ENCODE measurements at places on chromosomes 13 and 19.

DNA sequence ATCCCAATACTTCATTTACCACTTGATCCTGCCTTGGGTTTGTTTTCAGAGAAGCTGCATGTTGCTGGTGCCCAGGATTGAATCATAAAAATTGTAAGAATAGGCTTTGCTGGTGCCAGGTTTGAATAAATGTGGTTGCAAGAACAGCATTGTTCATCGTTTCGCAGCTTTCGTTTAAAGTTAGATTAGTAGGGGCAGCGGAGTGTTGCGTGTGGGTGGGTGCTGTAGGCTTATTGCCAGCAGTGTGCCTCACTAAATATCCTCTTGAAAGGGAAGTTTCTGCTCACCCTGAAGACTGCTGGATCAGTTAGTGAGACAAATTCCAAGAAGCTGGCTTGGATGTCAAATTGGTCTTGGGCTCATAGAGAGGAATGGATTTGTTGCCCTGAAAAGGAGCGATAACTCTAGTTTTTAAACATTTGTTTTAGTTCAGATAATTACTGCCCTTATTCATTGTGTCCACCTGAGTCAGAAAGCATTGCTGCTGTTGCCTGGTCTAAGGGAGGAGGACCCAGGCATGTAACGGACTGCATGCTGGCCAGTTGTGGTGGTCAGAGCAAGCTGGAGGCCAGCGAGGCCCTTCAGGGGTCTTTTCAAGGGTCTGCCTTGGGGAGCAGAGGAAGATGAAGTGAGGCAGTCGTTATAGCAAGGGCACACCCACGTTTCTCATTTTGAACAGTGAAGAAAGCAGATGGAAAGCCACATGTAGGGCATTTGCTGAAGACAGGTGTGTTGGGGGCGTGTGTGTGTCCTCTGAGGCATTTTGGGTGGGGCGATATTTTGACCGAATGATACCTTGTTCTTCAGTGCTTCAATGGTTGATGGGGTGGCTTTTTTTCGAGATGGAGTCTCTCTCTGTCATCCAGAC lies 8.5 kb downstream of the ILF3 start:
- no peak for DNase-seq

- DNase-seq, result peak; percentile 77
These were observed at the start of gene MYDGF for GRCh38 chr19:4669723-4670480. TSS of gene MYDGF (minus strand) at chr19:4670342. CDS start at chr19:4670334, 8 bp downstream.

DNA sequence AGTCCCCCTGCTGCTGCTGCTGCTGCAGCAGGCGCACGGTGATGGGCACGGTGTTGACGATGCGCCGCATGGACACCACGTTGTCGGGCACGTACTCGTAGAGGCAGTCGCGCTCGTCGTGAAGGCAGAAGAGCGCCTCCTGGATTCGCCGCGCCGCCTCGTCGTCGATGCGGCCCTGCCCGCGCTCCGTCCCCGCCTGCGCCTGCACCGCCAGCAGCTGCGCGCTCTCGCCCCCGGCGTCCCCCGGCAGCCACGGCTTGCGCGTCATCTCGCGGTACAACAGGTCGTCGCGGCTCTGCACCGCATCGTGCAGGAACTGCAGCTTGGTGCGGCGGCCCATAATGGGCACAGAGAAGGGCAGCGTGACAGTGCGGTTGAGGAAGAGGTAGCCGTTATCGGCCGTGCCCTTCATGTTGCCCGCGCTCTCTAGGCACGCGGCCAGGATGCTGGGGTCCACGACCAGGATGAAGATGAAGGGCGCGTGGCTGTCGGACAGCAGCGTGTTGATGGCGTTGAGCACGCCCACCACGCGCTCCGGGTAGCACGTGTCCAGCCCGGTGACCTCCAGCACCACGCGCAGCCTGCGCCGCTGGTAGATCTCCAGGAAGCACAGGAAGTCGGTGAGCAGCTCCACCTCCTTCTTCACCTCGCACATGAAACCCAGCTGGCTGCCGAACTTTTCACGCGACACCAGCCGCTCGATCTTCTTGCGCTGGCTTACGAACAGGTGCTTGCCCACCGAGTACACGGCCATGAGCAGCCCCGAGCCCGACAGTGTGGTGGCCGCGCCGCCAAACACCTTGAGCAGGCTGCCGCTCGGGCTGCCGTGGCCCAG lies 8.1 kb downstream of the NKPD1 start:
- no peak for DNase-seq

DNA sequence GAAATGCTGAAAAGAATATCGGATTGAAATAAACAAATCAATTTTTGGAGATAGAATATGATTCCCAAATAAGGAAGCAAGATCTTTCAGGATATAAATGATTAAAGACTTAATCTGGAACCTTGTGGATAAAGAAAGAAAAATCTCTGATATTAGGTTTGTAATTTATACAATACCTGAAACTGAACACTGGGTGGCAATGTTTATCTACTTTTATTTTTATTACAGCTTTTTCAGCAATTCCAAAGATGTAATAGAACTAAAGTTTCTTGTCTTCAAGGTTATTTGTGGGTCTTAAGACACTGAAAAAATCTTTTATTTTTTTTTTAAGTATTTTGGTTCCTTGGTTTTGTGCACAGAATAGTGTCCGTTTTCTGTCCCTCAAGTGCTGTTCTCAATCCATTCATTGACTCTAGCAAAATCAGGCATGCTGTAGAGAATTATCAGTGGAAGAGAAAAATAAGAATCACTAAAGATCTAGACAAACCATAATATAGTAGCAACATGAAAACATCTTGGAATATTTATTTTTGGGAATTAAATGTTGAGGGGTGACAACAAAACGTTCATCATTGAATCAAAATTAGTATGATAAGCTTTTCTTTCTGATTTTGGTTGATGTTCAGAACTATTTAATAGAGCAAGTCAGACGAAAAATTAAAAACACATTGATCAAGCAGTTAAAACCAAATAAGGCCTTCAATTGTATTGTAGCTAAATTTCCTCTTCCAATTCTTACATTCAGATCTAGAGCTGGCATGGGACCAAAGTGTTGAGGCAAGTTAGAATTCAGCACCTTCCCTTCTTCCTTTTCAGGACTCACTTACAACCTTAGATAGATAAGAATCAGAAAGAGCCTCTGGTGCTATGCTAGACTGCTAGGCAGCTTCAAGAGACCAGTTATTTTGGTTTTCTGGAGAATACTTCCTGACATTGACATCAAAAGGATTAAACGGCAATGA lies 704.4 kb upstream of the PCDH20 start:
- peak; percentile 72 for DNase-seq

DNA sequence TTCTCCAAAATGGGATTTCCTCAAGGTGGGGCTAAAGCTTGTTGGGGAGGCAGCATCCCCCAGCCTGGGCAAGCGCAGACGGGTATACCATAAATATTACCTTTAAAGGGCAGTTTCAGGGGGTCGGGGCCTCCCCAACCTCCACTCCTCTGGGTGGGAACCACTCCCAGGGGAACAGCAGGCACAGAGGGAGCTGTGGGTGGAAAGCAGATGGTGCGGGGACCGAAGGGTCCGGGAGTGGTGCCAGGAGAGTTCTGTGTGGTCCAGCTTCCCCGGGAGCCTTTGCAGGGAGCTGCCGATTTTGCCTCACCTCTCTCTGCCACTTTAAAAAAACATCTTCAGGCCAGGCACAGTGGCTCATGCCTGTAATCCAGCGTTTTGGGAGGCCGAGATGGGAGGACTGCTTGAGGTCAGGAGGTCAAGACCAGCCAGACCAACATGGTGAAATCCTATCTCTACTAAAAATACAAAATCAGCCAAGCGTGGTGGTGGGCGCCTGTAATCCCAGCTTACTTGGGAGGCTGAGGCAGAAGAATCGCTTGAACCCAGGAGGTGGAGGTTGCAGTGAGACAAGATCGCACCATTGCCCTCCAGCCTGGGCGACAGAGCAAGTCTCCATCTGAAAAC lies 5.5 kb downstream of the MAST3 start:
- DNase-seq, result peak; percentile 21

GRCh38 chr13:25203127-25203740 lies 31.1 kb upstream of the AMER2 start:
- no peak for DNase-seq

DNA sequence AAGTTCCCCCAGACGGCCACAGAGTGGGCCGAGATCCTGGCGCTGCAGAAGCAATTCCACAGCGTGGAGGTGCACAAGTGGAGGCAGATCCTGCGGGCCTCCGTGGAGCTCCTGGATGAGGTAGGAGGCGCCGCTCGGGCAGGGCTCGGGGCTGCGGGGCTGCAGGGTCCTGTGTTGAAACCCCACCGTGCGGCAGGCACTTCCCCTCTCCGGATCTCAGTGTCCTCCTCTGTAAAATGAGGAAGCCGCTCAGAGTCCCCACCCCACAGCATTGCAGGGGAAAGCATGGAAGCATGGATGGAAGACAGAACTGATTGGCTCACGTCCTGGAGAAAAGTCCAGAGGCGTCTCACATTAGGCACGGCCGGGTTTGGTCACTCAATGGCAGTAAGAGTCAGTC lies 6.8 kb upstream of the SCN1B start:
- no peak for DNase-seq

GRCh38 chr13:44912278-44913016 lies 76.8 kb downstream of the NUFIP1 start:
- DNase-seq, result no peak

DNA sequence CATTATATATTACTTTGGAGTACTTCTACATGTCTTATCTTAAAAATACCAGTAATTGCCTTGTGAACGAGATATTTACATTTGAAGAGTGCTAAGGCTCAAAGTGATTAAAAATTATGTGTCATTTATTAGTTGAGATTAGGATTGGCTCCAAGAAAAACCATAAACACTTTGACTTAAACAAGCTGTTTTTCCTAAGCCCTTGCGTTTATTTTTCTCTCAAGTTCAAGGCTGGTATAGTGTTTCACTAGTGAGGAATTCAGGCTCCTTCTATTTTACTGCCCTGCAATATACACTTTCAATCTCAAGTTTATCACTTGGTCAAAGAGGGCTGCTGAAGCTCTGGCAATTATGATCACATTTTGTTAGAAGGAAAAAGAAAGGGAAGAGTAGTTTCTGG lies 49.9 kb downstream of the UFM1 start:
- DNase-seq, result no peak

DNA sequence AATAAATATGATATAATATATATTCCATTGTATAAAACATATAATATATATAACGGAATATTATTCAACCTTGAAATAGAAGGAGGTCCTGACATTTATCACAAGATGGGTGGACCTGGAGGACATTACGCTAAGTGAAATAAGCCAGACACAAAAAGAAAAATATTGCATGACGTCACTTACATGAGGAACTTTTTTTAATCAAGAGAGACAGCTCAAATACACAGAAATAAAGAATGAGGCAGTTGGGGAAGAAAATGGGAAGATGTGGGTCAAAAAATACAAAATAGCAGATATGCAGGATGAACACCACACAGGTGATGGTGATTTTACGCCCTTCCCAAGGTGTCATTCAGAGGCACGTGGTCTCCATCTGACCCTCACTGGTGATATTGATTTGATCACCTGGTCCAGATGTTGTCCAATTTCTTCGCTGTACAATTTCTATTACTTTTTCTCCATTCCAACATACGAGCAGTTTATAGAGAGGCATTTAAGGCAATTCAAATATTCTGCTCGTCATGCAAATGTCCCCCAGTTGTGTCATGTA lies 513 bp upstream of the ZNF317 start:
- DNase-seq, result no peak

GRCh38 chr13:76976490-76976889 lies 15.4 kb upstream of the CLN5 start:
- no peak for DNase-seq

DNA sequence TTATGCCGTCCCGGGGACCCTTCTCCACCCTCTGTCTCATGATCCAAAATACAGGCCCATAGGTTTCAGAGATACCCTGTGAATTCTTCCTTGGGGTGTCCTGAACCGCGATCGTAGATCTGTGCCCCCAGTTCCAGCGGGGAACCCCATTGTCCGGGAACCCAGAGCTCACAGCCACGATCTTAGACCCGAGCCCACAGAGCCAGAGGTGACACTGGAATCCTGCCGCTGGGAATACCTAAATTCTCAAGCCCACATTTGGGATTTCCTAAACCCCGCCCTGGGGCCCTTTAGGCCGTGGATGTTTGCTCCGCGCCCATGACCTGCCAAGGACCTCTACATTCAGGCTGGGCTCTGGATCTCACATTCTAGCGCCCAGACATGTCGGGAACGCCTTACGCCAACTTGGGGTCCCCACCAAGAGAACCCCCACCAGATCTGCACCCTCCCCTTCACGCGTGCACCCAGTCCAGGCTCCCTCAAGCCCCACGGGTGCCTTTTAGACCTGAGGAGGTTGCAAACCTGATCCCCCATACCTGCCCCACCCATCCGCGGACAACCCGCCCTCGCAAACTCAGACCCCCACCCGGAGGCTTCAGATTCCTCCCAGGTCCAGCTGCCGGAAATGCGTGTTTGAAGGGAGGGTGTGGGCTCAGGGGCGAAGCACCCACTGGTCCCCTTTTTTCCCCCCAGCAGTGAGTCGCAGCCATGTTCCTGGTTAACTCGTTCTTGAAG lies 605 bp downstream of the CAPNS1 start:
- peak; percentile 70 for DNase-seq

- DNase-seq, result no peak
These were observed 16.1 kb downstream of the SYDE1 start for GRCh38 chr19:15123031-15123890.

DNA sequence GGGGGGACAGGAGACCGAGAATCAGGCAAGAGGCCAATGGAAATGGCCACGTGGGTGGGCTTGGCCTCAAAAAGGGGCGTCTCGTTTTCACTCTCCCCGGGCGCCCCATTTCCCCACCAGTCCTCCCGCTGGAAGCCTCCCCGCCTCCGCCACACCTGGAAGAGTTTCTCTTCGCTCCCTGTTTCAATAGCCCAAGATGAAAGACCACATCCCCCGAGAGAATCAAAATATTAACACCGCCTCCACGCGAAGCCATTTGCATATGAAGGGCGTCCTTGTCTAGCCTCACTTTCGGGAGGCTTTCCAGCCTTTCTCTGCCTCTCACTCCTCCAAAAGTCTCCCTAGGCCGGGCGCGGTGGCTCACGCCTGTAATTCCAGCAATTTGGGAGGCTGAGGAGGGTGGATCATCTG lies 691 bp upstream of the OLFM2 start:
- DNase-seq, result no peak

DNA sequence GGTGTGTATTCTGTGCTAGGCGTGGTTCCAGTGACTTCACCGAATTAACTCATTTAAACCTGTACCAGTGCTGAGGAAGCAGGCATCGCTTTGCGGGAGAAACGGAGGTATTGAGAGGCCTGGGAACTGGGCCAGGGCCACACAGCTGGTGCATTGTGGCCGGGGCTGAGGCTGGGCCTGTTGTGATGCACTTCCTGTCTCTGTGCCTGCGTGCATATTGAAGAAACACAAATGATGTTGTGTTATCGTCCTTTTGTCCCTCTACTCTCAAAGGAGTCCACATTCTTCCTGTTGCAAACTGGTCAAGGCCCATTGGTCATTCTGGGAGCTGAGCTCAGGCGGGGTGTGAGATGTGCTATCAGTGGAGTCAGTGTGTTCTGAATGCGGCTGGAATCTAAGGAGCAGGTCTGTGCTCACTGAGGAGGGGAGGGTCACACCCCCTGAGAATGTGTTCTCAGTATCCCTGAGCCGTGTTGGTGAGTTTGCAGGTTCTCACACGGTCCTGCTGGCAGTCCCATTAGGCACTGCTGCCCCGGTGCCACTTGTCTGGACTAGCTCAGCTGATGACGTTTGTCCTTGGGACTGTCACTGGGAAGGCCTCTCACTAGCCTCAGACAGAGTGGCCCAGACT lies 62.1 kb downstream of the ARHGEF7 start:
- peak; percentile 70 for DNase-seq

GRCh38 chr19:48807590-48808308 lies 3.1 kb downstream of the BCAT2 start:
- DNase-seq, result no peak

- DNase-seq, result no peak
These were observed 662.1 kb downstream of the PCDH9 start for GRCh38 chr13:66567899-66568612.

Measured in NCI-H1092 treated with DMSO at 0.1 percent for 48 hours (cell line).